ENCODE measurements at places on chromosomes 7 and 10.

DNA sequence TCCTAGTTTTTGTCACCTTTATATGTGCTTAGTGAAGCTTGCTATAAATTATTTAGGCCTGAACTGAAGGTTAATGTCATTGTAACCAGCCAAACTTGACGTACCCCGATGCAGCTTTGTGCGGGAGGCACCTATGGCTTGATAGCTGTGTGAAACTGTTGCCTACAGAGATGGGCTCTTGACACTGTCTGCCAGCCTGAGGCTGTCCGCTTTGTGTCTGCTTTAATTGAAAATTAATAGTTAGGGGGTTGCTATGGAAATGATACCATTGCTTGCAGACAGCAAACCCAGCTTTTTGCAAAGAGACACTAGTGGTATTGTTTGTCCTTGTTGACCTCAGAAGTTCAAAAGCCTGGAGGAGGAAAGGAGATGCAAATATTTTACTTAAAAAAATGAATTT, 2.1 kb upstream of the FOXP2 start:
- no peak for DNase-seq

GRCh38 chr7:102390697-102391484, 5.3 kb upstream of the PRKRIP1 start:
- peak; percentile 62 for DNase-seq

- DNase-seq, result no peak
Observed at GRCh38 chr10:62866451-62866850, 50.3 kb upstream of the EGR2 start.

- no peak for DNase-seq
Observed at GRCh38 chr7:7911369-7912123, 57.0 kb upstream of the GLCCI1 start.

- DNase-seq, result no peak
Observed at GRCh38 chr7:99386584-99387238, 12.2 kb downstream of the ARPC1B start.

Measured in activated CD4-positive, alpha-beta T cell treated with anti-CD3 and anti-CD28 coated beads, Interleukin-2, amount 50 U/mL, for 4 hours (primary cell).